ENCODE measurements at places on chromosomes 1 and 21. TPM values are rescaled to one million over a fixed set of nuclear protein-coding genes. Genes with fewer than 3 reads are reported as not detected.
A peak's percentile ranks its signal among the peaks of the same experiment; 100 is the strongest.

GRCh38 chr1:159937054-159937750 lies 8.2 kb downstream of the IGSF9 start:
- no peak for DNase-seq

EBNA1BP2 gene
- total RNA-seq, result 28.8 TPM

PRRC2C gene
- total RNA-seq, result 51.7 TPM

GRCh38 chr1:167697667-167698141 lies 24.1 kb upstream of the MPZL1 start:
- peak; percentile 89 for DNase-seq

- DNase-seq, result no peak
Measured at GRCh38 chr1:46575300-46575699, 23.9 kb upstream of the KNCN start.

KLHL12 gene
- total RNA-seq, result 18.8 TPM

OR2AK2 gene
- not detected for total RNA-seq

CA6 gene
- total RNA-seq, result not detected

DNA sequence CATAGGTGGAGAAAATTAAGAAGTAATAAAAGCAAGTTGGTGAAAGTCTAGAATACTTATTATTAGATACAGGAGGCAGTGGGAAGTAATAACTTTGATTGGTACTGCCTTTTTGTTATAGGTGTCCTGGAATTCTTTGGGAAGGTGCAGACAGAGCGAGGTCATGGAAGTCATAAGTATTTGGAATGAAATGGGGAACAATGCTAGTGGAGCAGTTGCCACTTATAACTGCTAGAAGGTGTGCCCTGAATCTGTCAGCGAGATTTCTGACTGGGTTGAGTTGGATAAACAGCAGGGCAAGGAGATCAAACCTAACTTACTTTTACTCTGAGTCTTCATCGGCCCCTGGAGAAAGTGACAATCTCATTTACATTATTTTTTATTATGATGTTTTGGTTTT lies 69.6 kb downstream of the LHX9 start:
- DNase-seq, result no peak

DNA sequence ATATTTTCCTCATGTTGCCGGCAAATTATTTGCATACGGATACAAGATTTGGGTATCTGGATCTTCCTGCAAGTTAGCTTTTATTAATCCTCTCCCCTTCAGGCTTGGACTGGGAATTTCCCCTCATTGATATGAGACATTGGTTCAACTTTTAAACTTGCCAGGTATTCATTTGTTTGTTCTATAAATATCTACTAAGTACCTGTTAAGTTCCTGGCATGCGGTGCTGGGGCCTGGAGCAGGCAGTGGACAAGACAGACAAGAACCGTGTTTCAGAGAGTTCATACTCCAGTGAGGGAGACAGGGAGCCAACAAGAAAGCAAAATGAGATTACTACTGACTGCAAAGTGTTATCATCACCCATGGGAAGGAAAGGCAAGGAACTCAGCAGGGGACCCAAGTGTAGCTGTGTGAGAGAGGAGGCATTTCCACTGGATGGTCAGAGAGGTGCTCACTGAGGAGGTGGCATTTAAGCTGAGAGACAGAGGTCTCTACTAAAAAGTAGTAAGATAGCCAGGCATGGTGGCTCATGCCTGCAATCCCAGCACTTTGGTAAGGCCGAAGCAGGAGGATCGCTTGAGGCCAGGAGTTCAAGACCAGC lies 39.1 kb upstream of the FHAD1 start:
- no peak for DNase-seq

DNA sequence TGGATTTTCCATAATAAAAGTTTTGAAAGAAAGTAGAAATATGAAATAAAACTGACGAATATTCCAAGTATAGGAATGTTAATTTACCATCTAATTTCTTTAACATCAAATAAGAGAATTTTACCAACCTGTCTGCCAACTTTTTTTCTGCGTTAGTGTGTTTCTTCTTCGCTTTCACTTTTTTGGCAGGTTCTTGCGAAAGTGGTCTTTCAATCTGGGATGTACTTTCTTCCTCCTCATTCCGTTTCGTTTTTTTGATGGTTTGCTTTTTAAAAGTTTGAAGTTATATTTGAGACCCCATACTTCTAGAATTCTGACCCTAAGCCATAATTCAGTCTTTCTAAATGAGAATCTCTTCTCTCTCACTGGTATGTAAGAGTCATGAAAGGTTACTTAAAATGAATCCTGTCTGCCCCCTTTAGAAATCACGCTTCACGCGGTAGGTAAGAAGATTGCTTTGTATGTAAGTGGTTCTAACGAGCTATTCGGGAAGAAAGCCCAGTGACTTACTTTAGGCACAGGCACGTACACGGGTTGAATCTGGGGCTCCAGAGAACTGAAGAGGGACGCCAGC lies 580 bp downstream of the RBM34 start:
- no peak for DNase-seq

DNA sequence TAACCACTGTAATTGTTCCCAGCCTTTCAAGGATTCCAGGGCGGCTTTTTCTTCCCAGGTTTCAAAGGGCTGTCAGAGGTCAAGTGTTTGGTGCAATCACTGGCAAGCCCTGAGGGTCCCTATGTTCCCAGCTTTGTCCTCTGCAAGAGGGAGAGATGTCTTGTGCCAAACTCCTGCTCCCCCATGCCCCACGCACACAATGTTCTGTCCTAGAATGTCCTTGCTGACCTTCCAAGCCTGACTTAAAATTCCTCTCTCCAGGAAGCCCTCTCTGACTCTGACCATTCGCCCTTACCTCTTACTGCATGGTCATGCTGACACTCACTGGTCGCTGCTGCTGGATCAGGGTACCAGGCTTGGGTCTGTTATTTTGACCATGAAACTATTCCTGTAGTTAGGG lies 152.5 kb upstream of the KCND3 start:
- peak; percentile 38 for DNase-seq

- peak; percentile 39 for DNase-seq
Measured at GRCh38 chr1:67166196-67166595, at the start of gene IL23R. Gene IL23R, plus strand, starts transcription at chr1:67166454. Its CDS starts 1,667 bp downstream, at chr1:67168121.

CTPS1 gene
- total RNA-seq, result 6.7 TPM

VPS45 gene
- total RNA-seq, result 50.6 TPM

DNA sequence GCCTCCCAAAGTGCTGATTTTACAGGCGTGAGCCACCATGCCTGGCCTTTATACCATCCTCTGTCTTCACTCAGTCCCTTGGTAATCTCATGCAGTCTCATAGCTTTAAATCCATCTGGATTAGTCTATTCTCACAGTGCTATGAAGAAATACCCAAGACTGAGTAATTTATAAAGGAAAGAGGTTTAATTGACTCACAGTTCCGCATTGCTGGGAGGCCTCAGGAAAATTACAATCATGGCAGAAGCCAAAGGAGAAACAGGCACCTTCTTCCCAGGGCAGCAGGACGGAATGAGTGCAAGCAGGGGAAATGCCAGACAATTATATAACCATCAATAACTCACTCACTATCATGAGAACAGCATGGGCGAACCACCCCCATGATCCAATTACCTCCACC lies 49.1 kb upstream of the CPLANE2 start:
- no peak for DNase-seq

TFF2 gene
- total RNA-seq, result not detected

DNA sequence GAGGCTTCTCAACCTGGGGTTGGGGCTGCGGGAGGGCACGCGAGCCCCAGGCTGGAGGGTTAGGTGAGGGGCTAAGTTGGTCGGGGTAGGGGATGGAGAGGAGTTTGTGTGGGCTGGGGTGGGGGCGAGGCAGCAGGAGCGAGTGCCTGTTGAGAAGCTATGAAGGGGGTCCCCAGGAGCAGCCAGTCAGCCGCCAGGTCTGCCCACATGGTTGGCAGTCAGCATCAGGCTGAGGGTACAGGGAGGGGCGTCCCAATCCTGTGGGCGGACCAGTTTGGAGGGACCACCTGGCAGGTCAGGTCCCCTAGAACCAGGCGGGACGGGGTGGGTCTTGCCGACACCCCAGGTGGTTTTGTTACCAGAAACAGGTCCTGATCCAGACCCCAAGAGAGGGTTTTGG lies 400 bp upstream of the TRIM17 start:
- DNase-seq, result no peak

DNA sequence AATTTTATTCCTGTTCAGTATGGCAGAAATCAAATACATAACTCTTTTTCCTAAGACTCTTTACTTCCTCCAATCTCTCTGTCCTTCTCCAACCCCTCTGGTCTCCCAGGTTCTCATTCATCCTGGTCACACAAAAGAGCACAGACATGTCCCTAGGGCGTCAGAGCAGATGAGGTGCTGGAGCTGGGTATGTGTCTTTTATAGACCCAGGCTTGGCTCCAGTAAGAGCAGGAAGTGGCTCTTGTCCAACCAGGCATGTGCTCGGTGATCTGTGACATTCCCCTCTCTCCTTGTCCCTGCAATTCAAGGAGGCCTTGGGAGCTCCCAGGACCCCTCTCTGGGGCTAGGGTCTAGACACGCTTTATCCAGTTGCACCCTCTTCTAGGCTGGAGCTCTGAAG lies 18.0 kb upstream of the LCE2D start:
- DNase-seq, result no peak

- DNase-seq, result no peak
Measured at GRCh38 chr1:41856151-41856943, 62.4 kb downstream of the HIVEP3 start.

KIF21B gene
- total RNA-seq, result 0.45 TPM

DNA sequence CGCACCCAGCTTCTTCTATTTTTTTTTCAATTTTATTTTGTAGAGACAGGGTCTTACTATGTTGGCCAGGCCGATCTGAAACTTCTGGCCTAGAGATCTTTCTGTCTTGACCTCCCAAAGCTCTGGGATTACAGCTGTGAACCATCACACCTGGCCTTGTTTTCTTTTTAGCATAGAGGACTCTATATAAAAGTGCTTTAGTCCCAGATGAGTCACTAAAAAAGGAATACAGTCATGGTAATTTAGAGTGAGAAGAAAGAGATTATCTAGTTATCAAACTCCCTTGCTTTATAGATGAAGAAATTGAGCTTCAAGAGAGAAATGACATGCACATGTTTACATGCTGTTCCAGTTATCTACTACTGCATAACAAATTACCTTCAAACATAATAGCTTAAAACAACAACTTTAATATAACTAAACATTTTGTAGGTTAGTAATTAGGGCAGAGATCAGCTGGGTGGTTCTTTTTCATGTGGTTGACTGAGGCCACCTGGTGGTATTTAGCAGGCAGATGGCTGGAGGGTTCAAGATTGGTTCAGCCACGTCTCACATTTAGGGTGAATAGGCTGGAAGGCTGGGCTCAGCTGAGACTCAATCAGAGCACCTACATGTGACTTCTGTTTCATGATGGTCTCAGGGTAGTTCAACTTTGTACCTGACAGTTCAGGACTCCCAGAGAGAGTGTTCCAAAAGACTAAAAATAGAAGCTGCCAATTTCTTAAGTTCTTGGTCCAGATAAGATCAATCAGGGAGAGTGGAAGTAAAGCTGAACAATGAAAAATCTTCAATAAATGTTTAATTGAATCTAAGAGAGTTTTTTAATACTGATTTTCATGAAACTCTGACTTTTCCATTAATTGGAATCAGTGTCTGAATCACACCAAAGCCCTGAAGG lies 16.9 kb upstream of the MTF2 start:
- no peak for DNase-seq

DNA sequence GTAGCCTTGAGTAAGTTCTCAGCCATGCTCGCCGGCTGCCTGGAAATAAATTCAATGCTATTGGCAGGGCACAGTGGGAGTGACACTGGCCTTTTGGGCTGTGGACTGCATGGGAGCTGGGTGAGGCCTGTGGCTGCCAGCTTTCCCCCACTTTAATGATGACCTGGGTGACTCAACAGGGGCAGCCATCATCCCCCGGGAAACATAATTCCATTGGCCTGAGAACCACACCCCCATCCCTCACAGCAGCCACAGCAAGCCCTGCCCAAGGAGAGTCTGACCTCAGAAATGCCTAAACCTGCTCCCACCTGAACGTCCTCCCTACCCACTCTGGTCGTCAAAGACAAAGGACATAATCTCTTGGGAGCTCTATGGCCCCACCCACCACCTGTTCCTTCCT lies 384.0 kb downstream of the LTN1 start:
- DNase-seq, result no peak

GRCh38 chr21:44990921-44991320 lies 51.1 kb downstream of the SLX9 start:
- DNase-seq, result peak; percentile 22

OR2T11 gene
- total RNA-seq, result not detected

DNA sequence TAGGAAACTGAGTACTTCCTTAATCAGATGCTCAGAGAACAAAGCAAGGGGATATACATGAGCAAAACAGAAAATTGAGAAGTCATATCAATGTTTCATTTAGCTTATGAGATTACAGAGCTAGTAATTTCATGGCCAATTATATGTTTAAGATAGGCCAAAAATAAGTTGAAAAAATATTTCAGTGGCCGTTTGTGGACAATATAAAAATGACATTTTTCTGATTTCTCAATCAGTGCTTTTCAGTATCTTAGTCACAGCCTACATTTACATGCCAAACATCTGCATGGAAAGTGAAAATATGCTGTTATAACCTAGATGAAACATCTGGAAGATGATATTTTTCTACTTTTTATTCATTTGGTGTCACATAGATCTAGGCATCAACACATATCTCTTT lies 192.5 kb downstream of the HLX start:
- no peak for DNase-seq

- peak; percentile 59 for DNase-seq
Measured at GRCh38 chr1:20521960-20522861, 14.3 kb upstream of the MUL1 start.

- no peak for DNase-seq
Measured at GRCh38 chr1:40980453-40981121, 1.1 kb downstream of the CTPS1 start.
